ENCODE measurements at places on chromosomes 16 and 17. TPM values are rescaled to one million over a fixed set of nuclear protein-coding genes. Genes with fewer than 3 reads are reported as not detected.

Gene RASL10B
- 0.73 TPM for total RNA-seq

Gene ABCC3
- total RNA-seq: not detected

Gene EPX
- total RNA-seq: not detected

Gene NSRP1
- 25.3 TPM for total RNA-seq

Gene ATAD5
- 32.1 TPM for total RNA-seq
